ENCODE measurements at places on chromosomes 3 and 15. TPM values are rescaled to one million over a fixed set of nuclear protein-coding genes. Genes with fewer than 3 reads are reported as not detected.

Gene IGSF10
- total RNA-seq = under 0.01 TPM

Gene LDHAL6B
- total RNA-seq = not detected

Gene TRIM69
- 7.0 TPM for total RNA-seq

Gene FOXL2NB
- total RNA-seq = not detected

Gene ROPN1
- total RNA-seq = not detected

Gene TMEM44
- 14.7 TPM for total RNA-seq

Gene CSTA
- 324 TPM for total RNA-seq

Gene ITPKA
- total RNA-seq = 1.9 TPM

Gene MESP2
- 0.48 TPM for total RNA-seq

Gene MINAR1
- 0.24 TPM for total RNA-seq

Gene CFAP100
- not detected for total RNA-seq

Gene EXD1
- 0.72 TPM for total RNA-seq

Measured in tracheal epithelial cell (primary cell).